ENCODE measurements at places on chromosomes 16 and 17.

DNA sequence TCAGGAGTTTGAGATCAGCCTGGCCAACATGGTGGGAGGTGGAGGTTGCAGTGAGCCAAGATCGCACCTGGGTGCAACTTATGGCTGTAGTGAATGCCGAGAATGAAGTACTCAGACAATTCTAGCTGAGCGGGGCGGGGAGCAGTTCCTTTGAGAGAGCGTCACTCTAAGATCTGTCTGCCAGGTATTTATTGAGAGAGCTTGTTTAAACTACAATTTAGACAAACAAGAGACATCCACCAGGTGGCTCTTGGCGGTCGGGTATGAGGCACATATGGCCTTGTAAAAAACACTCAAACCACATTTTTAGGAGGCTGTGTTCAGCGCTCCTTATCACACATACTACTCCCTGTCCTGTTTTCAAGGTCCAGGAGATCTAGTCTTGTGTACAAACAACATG, 40.6 kb upstream of the CDH1 start:
- no peak for DNase-seq

DNA sequence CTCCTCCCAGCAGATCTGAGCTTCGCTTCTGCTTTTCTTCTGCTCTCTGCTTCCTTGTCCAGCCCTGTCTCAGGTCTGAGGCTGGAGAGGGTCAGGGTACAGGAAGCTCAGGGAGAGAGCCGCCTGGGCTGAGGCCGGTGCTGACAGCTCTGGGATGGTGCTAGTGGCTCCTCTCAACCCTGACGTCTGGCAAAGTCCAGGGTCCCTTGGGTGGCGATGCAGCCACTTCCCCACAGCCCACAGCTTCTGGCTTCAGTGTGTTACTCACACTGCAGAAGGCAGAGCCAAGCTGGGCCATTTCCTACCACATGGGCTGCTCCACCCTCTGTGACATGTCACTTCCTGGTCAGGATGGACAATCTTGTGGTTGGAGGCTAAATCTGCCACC, at the start of gene CD300C:
Gene CD300C (minus strand): TSS at position 273 of the 388 bp plus-strand sequence. CDS start 333 bp downstream, outside the sequence.
- DNase-seq: no peak

- no peak for DNase-seq
Measured at GRCh38 chr17:4852567-4853207, 19.5 kb downstream of the MINK1 start.

DNA sequence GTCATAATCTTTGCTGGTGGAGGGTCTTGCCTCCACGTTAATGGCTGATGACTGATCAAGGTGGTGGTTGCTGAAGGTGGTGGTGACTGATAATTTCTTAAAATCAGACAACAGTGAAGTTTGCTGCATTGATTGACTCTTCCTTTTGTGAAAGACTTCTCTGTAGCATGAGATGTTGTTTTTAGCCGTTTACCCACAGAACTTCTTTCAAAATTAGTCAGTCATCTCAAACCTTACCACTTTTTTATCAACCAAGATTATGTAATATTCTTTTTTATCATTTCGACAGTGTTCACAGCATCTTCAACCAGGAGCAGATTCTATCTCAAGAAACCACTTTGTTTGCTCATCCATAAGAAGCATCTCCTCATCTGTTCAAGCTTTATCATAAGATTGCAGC, 5.9 kb downstream of the UQCRC2 start:
- DNase-seq: no peak

- DNase-seq: no peak
Measured at GRCh38 chr16:66120656-66121055, 245.8 kb upstream of the CDH5 start.

DNA sequence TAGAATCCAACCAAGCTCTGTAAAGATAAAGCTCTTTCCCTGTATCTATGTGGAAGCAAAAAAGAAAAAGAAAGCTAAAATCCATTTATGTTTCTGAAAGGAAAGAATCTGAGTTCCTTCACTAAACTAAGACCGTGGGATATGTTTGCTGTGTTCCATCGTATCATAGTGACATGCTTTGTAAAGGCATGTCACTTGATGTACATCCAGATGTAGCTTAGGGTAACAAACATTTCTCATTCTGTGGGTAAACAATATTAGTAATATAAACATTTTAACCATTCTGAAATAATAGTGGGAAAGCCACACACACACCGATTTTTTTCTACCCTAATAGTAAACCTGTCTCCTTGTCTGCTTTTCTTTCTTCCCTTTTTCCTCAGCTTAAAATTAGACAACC, 78.1 kb downstream of the TUBD1 start:
- no peak for DNase-seq

DNA sequence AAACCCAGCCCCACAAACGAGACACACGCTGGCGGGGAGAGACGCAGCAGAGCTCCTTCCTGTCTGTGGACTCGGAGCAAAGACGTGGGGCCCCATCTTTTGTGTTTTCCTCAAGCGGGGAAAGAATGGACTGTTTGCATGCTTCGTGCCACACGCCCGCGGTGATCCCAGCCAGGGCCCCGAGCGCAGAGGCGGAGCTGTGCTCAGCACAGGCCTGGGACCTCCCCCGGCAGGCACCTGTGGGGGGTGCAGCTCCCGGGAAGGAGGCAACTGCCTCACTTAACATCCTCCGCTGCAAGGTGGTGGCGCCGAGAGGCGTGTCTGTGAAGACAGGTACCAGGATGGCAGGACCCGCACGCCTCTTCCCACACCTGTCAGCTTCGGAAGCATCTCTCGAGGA, 19.1 kb downstream of the TRARG1 start:
- DNase-seq: no peak

- no peak for DNase-seq
Measured at GRCh38 chr17:62847426-62847825, 39.3 kb upstream of the MARCHF10 start.

DNA sequence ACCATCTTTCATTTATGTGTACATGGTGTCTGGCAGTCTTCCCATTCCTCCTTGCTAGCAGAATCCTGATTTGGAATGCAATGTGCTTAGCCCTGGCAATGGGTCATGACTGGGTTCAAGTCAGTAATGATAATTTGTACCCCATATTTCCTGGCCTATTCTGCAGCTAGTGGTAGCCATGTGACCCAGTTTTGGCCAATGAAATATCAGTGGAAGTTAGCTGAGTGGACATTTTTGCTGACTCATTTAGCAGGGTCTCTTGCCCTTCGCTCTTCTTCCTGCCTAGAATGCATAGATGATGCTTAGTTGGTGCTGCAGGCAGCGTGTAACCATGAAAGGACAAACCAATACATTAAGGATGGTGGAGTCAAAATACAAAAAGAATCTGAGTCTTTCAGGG, 78.8 kb upstream of the AKTIP start:
- DNase-seq: no peak

- DNase-seq: no peak
Measured at GRCh38 chr16:72159386-72159785, 12.6 kb downstream of the PMFBP1 start.

GRCh38 chr17:67132366-67132765, 88.0 kb downstream of the CACNG1 start:
- peak; percentile 41 for DNase-seq

DNA sequence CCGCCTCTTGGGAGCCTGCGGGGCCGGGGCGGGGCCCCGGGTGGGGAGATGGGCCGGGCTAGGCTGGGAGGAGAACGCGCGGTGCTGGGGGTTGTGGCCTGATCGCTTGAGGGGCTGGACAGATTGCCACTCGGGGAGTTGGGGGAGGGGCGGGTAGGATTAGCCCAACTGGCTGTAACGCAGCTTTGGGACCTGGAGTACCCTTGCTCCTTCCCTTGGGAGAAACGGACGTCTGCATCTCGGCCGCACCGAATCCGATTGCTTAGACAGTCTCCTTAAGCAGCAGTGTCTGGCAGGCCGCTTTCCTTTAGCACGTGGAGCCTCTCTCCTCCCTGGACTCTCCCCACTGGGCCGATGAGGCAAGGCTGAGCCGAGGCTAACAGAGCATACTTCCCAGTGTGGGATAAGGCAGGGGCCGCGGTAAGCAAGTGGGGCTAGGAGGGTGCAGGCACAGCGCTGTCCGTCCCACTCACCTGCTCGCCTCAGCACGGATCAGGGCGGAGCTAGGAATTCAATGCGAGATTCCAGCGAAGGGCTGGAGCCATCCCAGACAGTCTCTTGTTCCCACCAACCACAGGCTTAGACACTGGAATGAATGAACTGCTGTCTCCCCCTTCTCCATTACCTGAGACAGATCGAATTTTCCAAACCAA, 540 bp upstream of the ACLY start:
- peak; percentile 24 for DNase-seq

GRCh38 chr16:78605548-78606101, 506.2 kb downstream of the WWOX start:
- DNase-seq: no peak

GRCh38 chr16:23847948-23848347, 12.2 kb downstream of the PRKCB start:
- no peak for DNase-seq

DNA sequence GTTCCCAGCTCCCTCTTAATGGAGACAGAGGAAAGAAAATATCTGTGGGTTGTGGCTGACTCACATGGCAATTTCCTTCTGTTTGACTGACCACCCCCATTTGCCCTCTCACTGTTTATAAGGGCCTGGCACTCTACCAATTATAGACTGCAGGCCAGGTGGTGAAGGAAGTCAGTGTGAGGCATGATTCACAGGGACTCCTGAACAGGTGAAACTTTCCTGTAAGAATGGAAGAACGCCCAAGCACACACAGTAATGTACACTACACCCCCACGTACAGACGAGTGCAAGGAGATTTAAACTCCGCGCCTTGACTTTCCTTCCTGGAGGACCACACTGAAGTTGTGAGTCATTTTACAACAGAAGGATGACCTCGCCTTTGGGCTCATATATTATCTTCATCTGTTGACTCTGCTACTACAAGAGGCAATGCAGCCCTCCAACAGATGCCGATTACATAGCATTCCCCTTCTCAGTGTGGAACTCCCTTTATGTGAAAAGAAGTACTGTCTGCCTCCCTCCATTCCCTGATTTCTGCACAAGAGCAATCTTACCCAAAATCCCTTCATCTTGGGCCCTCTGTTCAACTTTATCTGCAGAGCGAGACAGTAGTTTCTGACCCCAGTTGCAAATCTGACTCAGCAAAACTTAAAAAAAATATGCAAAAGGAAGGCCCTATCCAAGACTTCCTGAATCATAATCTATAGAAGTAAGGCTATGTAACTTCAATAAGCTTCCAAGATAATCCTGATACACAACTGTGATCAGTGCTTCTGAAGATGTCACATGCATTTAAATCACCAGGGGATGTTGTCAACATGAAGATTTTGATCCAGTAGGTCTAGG, 163.6 kb downstream of the SHISA6 start:
- DNase-seq: no peak

GRCh38 chr16:29959293-29959692, 2.6 kb upstream of the TMEM219 start:
- no peak for DNase-seq

DNA sequence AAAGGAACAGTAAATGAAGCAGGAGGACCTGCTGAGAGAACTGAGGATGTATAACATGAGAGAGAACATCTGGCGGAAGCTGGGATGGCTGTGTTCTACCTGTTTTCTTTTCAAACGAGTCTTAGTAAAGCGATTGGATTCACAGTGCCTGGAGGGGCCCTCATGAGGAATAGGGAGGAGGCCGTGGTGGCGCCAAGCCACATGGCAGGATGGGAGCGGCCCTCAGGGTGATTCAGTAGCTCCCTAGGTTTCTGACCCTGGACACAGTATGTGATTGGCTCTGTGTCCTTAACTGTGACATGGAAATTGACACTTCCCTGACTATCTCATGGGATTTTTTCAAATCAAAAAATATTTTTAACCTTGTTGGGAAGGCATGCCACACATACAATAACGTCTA, 32.1 kb downstream of the USP43 start:
- DNase-seq: no peak

DNA sequence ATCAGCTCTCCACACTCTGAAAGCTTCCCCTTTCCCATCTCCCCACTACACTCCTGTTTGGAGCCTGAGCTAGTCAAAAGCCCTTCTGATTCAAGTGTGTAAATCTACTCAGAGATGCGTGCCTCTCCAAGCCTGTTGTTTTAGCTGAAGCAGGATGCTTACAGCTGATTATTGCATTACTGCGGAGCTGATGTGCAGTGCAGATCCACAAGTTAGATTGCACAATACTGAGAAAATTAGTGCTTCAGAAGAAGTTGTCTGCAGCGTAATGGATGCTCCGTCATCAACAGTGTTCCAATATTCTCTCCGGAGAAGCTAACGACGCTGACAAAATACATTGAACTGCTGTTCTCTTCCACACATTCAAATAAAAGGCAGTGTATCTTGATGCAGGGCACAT, 44.8 kb upstream of the NLRP1 start:
- DNase-seq: no peak

GRCh38 chr17:27862004-27862403, 31.2 kb downstream of the LYRM9 start:
- no peak for DNase-seq

DNA sequence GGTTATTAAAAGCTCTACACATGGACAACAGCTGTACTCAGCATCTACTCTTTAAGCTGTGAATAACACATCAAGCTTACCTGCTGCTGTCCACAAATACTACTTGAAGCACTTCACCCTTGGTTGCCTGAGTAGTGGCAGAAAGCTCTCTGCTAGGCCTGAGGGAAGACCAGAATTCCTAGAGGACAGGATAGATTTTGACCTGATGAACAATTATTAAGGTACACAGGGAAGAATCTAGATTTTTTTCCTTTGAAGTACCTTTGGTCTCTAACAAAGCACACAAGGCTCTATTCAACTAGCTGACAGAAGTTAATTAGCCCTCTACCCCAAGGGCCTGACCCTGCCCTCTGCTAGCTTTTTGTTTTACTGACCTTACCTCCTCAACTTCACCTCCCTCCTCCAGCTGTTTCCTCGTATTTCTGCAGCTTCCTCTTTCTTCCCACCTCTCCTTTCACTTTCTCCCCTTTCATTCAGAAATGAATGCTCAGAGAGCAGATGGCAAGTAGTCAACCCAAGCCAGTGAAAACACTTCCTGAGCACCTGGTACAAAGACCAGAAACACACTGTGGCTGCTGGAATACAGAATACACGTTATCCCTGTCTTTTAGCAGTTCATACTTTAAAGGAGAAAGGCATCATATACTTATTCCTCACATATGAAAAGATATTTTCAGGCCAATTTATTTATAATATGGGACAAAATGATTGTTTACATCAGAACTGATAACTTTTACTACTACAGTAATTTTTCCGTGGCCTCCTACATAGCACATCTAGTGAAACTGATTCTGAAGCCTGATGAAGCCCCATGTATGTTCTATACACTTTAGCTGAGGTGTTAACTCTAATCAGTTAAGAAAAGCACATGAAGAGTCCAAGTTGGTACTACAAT, 5.7 kb upstream of the VEZF1 start:
- DNase-seq: no peak

DNA sequence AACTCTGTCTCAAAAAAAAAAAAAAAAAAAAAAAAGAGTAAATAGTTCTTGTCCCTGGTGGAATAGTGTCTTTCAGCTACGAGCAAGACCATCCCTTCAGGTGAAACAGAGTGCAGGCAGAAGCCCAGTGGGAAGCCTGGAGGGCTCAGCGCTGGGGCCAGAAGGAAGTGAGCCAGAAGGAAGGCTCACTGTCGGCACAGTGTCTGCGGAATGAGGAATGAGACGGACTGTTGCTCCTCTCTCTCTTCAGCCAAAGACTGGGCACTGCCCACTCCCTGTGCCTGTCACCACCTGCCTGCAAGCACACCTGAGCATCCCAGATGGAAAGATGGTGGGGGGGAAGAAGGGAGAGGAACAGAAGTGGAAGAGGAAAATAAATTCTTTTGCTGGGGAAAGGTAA, 7.5 kb downstream of the RSL1D1 start:
- no peak for DNase-seq

Measured in NCI-H1105 (cell line).